Cardiac fibroblast (primary cell): ENCODE measurements at places on chromosomes 6 and 20.
A peak's percentile ranks its signal among the peaks of the same experiment; 100 is the strongest.

- DNase-seq = no peak
Measured at GRCh38 chr20:6115221-6115895, 7.5 kb downstream of the FERMT1 start.

- DNase-seq = no peak
Measured at GRCh38 chr20:57869291-57869950, 159.6 kb upstream of the PMEPA1 start.

DNA sequence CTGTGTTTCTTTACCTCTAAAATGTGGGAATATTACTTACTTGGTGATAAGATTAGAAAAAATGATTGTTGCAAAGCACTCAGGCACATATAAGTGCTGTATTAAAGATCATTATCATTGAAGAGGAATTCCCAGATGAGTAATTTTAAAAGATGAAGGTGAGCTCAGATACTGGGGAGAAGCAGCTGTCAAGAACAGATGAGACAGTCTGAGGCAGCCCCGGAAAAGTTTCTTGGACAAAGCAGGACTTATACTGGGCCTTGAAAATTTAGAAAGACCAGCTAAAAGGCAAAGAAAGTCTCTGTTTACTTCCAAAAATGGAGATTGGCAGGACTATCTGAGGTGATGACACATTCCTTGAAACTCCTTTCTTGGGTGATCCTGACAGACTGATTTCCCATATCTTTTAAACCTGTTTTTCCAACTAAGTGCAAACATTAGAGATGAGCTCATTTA is 93.8 kb upstream of the MARCKS start:
- no peak for DNase-seq

DNA sequence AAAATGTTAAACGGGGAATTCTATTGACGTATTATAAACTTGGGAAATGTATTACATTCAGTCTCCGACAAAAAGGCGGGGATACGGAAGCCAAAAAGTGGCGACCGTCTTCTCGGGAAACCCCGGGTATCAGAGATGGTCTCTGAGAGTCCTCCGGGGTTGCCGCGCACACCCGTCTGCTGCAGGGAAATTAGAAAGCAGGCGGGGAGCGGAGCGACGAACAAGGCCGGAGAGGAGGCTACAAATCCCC is 1.5 kb downstream of the SALL4 start:
- peak; percentile 5 for DNase-seq

- DNase-seq = peak; percentile 27
Measured at GRCh38 chr6:129276986-129277385, 394.0 kb downstream of the LAMA2 start.

GRCh38 chr6:58073263-58073662 is 755.8 kb downstream of the PRIM2 start:
- DNase-seq = no peak

GRCh38 chr6:126112171-126112632 is 125.9 kb downstream of the TRMT11 start:
- DNase-seq = peak; percentile 47

DNA sequence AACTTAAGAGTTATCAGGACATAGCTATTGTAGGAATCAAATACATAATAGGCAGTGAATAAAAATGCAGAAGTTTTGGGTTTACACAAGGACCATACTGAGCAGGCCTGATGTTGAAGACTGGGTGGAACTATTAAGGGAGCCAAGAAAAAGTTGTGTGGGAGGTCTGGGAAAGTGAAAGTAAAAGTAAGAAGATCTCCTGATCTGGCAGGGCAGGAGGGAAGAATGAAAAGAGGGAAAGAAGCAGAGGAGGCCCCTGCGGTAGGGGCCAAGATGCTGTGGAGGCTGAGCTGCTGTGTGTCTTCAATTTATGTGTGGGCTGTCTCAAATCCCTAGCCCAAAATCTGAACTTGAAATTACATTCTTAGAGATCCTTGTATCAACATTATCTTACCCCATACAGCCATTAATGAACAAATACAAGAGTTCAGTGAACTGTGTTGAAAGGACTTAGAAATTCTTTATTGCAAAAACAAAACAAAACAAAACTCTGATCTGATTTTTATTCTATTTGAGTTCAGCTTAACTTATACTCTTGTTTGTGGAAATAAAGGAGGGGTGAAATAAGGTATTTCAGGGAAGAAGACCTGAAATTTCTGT is 1183.8 kb downstream of the HACE1 start:
- DNase-seq = peak; percentile 31

DNA sequence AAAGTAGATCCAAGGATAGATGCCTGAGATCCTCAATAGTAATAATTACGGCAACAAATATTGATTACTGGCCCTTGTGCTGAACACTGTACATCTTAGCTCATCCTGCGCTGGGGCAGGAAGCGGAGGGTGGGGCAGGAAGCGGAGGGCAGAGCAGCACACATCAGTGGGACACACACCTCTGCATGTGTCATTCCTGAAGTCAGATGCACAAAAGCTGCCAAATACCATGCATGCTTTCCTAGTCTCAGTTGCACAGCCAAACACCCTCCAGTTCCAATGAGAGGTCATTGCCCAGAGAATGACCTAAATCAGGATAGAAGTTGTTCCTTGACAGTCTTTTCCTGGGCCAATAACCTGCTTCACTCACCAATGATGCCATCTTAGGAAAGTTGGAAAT is 74.4 kb upstream of the FOXC1 start:
- peak; percentile 19 for DNase-seq

- DNase-seq = no peak
Measured at GRCh38 chr6:102812242-102812641, 1418.7 kb downstream of the GRIK2 start.

DNA sequence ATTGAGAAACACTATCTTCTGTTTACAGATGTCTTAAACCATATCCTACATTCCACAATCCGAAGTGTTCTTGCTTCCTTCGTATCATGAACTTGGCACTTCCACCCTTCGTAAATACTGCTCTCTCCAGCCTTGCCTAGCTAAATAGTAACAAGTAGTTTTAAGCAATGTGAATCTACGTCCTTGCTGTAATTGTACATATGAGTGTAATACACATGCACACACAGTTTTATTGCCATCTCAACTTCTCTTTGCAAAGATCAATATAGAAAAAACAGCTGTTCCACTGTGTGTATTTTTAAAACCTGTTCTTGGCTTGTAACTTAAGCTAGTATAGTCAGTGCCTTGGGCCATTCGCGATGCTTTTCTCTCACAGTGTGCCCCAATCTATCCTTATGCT is 1524.7 kb downstream of the GRIK2 start:
- DNase-seq = no peak

DNA sequence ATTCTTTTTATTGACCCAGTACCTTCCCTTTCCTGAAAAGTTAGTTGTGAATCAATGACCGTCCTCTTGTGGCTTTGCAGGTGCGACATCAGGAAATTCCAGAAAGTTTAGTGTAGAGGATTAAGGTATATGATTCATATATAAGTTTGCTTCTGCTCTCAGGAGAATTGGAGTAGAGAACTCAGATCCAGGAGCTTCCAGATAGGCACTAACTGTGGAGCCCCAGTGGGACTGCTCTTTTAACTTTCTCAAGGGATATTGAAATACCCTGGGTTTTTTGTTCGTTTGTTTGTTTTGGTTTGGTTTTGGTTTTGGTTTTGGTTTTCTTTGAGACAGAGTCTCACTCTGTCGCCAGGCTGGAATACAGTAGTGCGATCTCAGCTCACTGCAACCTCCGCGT is 9.5 kb downstream of the TAAR2 start:
- DNase-seq = no peak

DNA sequence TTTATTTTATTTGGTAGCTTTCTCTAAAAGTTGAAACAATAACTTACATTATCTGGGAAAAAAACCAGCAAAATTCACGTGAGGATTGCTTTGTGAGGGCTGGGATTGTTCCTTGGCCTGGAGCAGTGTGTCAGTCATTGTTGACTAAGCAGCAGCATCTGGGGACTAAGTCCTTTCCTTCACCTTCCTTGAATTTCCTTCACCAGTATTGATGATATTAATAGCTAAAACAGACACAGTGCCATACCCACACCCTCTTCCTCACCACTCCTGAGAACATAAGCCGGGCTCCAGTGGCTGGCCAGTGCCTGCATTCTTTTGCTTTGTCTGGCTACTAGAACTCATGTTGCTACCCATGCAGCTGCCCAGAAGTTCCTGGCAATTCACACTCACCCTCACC is 23.7 kb downstream of the PLCB1 start:
- peak; percentile 40 for DNase-seq

GRCh38 chr6:73790574-73790973 is 94.6 kb downstream of the CD109 start:
- DNase-seq = no peak

- no peak for DNase-seq
Measured at GRCh38 chr20:49676581-49677291, 36.9 kb downstream of the B4GALT5 start.

DNA sequence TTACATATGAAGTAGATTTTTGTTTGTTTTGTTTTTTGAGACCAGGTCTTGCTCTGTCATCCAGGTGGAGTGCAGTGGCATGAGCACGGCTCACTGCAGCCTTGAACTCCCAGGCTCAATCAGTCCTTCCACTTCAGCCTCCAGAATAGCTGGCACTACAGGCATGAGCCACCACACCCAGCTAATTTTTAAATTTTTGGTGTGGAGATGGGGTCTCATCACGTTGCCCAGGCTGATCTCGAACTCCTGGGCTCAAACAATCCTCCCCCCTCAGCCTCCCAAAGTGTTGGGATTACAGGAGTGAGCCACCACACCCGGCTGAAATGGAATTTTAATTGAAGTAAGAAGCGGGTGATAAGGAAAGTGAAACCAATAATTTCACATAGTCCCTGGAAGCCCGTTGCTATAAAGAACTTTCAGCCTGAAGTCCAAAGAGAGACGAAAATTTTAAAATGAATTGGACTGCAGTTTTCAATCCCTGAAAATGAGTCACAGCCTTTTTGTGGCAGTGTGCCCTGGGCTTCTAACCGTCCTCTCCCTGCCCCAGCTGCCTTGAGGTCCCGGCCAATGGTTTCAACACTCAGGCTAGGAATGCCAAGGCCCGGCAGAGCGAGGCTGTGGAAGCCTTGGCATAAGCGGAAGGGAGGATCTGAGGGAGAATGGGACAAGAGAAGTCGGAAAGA is 757 bp downstream of the RAET1E start:
- peak; percentile 90 for DNase-seq

DNA sequence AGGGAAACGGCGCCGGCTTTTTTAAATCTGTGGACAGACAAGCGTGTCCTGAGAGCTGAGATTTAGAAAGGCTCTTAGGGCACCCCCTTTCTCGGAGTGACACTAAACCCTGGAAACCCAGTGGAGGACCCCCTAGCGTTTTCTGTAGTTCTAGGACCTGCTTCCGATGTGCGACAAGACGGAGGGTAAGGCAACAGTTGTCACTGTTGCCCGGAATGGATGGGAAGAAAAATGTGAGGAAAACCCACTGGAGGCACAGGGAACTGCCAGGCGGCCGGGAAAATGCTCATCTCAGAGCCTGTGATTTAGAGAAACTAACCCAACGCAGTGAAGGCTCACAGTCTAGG is 551 bp upstream of the ATP5F1E start:
- peak; percentile 34 for DNase-seq

DNA sequence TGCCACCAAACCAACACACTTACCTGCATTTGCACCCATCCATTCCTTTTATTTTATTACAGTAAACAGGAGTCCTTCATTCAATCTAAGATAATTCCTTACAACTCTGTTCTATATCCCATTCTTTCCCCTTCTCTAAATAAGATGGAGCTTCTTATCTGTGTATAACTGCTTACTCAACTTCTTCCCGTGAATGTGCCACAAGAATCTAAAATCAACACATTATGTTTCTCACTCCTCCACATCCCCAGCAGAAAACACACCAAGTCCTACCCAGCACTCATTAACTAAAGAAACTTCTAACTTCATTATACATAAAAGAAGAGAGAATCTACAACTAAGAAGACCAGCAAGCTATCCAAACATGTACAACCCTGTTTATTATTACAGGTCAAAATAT is 141.1 kb downstream of the COL21A1 start:
- peak; percentile 50 for DNase-seq

- no peak for DNase-seq
Measured at GRCh38 chr6:5998236-5998635, 8.5 kb downstream of the NRN1 start.

DNA sequence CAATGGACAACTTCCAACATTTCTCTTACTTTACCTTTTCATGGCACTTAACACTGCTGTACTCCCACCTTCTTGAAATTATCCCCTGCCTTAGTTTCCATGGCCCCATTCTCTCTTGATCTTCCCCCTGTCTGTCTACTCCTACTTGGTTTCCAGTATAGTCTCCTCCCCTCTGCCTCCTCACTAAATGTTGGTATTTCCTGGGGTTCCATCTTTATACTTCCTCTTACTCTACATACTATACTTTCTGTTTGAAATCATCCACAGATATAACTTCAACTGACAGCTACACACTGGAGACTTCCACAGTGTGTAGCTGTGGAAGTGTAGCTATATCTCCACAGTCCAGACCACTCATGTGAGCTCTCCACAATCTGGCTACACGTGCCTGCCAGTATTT is 13.5 kb downstream of the ZHX3 start:
- no peak for DNase-seq

DNA sequence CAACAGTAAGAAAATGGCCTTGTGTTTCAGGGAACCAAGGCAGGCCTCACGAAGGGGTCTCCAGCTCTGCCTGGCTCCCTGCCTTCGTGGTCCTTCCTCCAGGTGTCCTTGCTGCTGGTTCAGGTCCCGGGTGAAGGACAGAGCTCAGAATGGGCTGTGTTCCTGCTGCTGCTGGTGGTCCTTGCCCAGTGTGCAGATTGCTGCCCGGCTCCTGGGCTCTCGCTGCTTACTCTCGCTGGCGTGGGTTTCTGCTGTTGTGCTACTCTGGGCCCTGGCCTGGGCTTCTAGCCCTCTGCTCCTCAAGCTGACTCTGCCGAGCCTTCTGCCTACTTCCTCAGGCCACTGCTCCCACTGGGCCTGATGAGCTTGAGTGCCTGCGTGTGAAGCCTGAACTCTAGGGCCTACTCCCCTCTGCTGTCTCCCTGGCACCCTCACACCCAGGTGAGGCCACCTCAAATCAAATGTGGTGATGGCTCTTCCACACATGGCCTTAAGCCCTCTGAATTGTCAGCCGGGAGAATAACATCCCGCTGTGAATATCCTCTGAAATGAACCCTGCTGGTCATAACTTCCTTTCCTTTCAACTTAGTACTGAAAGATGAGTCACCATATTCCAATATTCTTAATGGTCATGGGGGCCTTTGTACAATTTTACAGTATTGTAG is 171.6 kb downstream of the FOXC1 start:
- DNase-seq = peak; percentile 39

GRCh38 chr6:142886431-142887170 is 58.4 kb downstream of the HIVEP2 start:
- peak; percentile 71 for DNase-seq

GRCh38 chr6:94478133-94479005 is 1059.0 kb upstream of the EPHA7 start:
- DNase-seq = no peak

DNA sequence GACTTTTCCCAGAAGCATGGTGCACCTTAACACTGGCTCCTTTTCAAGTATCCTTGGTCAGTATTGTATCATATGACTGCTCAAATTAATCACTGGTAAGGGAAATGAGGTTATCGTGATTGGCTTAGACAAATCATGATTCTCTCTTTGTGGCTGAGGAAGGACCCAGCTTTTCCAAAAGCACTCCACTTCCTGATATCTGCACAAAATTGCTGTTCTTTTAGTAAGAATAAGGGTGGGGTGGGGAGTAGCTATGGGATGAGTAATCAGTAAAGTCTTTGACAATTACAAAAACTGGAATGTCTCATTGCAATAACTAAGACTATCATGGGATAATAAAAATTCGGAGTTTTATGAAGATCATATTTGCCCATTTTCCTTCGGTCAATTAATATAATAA is 9.0 kb upstream of the RIPPLY2 start:
- no peak for DNase-seq
